AG08395 (cell line): ENCODE measurements at places on chromosomes 6 and 20.

DNA sequence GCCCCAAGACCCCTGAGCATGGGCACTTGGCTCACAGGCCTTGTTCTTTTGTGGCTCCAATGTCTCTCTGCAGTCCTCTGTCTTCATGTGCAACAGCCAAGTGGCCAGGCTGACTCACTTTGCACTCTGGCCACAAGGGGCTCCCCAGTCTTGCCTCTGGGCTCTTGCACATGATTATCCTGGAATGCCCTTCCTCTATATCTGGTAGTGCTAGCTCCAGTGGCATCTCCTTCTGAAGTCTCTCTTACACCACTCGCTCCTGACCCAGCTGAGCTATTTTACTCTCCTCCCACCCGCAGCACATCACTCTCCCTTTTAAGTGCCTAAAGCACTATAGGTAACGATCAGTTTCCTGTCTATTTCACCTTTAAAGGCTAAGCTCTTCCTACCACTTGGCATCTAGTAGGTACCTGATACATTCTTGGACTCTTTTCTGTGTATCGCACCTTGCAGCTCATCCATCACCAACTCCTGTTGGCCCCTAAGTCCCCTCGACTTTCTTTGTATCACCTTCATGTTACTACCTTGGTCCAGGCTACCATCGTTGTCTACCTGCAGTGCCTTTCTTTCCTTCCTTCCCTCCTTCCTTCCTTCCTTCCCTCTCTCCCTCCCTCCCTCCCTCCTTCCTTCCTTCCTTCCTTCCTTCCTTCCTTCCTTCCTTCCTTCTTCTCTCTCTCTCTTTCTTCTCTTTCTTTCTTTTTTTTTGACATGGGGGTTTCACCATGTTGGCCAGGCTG is 211.9 kb upstream of the RNF24 start:
- peak; percentile 71 for DNase-seq

- DNase-seq, result no peak
These were observed 79.4 kb downstream of the SASH1 start for GRCh38 chr6:148422085-148422484.

- no peak for DNase-seq
These were observed 2.3 kb downstream of the BMP6 start for GRCh38 chr6:7727946-7728854.

DNA sequence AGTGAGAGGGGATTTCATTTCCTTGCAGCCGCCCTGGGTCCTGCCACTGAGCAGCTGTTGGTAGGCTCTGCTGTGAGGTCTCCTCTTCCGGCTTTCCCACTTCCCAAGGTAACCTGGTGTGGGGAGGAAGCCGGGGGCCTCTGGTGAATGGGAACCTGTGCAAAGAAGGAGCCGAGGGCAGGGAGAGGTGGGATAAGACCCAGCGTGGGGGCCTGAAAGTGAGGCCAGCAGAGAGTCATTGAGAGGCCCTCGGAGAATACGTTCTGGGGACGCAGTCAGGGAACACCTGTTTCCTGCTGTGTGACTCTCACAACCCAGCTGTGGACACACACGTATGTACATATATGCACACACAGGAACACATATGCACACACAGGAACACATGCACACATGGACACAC is 100.7 kb downstream of the CDH26 start:
- DNase-seq, result no peak

- DNase-seq, result no peak
These were observed 94.3 kb upstream of the BEND3 start for GRCh38 chr6:107209406-107210305.

DNA sequence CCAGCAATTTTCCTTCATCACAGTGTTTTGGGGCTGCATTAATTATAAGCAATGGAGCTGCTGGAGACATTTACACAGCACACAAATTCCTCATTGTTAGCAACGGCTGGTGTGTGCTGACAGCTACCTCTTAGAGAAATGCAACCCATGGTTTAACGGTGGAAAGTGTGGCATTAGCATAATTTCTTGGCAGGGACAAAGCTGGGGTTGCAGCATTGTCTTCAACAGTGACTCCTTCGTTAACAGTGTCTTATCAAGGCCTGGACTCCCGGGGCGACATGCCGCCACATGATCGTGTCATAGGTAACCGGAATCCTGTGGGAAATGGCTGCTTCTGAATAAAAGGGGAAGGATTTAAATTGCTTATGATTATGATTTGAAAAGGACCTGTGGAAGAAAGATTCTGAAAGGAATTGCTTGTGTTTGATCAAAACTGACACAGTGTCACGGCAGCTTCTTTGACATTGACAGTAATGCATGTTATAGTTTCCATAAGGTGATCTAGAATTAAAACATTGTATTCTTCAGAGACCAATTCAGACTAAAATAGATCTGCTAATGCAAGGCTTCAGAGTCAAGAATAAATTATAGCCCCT is 128.0 kb downstream of the UST start:
- no peak for DNase-seq

DNA sequence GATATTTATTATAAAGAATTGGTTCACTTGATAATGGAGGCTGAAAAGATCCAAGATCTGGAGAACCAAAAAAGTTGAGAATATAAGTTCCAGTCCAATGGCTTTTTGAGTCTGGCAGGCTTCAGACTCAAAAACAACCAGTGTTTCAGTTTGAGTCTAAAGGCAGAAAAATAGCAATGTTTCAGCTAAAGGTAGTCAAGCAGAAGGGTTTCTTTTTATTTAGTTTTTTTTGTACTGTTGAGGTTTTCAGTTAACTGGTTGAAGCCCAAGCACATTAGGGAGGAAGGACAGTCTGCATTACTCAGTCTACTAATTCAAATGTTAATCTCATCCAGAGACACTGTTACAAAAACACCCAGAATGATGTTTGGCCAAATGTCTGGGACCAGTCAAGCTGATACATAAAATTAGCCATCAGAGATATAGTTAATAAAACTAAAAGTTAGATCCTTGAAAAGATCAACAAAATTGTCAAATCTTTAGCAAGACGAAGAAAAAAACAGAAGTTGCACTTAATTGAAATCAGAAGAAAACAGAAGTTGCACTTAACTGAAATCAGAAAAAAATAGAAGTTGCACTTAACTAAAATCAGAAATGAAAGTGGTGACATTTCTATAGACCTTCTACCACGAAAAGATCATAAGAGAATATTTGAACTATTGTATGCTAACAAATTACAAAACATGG is 980.3 kb upstream of the FLRT3 start:
- DNase-seq, result no peak

DNA sequence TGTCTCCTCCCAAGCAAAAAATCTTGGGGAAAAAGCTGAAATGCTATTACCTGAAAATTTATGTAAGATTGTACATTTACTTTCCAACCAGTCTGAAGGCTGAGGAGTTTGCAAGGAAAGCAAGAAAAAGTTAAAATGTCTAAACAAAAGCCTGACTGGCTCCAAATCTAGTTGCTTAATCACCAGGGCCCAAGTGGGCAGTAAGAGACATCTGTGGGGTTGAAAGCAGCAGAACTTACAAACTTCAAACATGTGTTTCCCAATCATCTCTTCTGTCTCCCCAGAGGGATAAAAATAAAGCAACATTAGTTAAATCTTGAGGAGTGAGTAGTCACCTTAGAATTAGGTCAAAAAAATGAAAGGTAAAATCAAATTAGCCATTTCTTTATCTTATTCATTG is 98.6 kb downstream of the OGFRL1 start:
- DNase-seq, result peak; percentile 21

- DNase-seq, result no peak
These were observed 101.4 kb upstream of the CEP85L start for GRCh38 chr6:118752803-118753202.

DNA sequence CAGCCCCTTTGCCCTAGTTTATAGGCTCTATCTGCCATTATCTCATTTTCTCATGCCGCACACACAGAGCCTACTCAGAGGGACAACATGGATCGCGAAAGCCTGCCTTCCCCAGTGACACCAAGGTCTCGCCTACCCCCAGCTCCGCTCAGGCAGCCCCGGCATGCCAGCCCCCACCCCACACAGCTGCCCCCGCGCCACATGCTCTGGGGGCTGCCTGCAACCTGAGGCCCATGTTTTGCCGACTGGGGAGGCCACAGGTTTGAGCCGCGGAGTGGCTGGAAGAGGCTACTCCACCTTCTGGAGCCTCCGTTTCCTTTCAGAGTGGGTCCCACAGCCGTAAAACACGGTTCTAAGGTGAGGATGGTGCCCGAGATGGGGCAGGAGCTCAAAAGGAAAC is 102.1 kb downstream of the ASXL1 start:
- no peak for DNase-seq

- no peak for DNase-seq
These were observed 53.5 kb downstream of the TBC1D7 start for GRCh38 chr6:13274707-13275434.

GRCh38 chr6:2375443-2375842 is 130.0 kb upstream of the GMDS start:
- DNase-seq, result no peak

DNA sequence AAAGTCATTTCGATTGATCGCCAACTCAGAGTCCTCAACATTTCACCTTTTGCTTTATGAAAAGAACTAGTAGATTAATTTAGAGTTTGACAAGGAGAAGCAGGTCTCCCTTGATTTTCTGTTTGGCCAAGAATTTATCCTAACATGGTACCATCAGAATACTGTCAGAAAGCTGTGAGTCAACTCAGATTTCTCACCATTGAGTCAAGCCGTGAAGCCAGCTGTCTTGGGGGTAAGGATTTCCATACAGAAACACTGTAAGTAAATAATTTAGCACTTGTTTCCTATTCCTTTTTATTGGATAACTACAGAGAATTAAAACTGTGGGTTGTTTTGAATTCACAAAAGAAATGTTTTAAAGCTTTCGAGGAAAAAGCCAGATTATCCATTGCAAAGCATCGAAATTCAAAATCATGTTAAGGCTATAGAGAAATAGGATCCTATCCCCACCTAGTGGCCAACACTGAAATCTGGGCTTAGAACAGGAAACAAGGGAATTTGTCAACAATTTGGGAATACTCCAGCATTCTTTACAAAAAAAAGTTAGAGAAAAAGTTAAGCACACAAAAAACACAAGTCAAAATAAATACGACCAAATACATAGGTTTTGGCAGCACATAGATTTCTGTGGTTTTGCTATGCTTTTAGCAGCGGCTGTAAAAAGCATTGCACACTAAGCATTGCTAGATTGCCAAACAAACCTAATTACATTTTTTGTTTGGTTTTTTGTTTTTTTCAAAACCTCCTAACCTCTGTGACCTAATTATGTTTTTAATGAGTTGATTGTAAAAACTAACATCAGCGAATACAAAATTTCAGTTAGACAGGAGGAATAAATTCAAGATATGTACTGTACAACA is 44.2 kb downstream of the COL11A2 start:
- DNase-seq, result peak; percentile 74

- DNase-seq, result peak; percentile 72
These were observed 11.7 kb downstream of the PTPRK start for GRCh38 chr6:128508588-128509296.

DNA sequence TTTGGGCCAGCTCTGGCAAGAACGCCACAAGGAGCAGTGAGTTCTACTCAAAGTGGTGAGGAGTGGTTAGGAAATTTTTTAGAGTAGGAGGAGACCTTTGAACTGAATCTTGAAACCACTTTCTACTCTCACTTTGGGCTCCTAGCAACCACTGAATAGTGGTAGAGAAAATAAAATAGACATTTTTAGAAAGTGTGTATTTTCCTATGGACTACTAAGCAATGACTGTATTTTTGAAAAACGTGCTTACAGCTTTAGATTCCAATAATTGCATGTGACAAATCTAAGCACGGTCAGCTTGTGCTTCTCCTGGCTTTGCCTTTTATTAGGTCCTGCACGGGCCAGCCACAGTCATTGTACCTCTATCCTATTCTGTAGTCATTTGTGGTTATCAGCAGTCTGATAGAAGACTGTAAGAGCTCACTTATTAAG is 8.7 kb upstream of the IFNGR1 start:
- DNase-seq, result no peak

DNA sequence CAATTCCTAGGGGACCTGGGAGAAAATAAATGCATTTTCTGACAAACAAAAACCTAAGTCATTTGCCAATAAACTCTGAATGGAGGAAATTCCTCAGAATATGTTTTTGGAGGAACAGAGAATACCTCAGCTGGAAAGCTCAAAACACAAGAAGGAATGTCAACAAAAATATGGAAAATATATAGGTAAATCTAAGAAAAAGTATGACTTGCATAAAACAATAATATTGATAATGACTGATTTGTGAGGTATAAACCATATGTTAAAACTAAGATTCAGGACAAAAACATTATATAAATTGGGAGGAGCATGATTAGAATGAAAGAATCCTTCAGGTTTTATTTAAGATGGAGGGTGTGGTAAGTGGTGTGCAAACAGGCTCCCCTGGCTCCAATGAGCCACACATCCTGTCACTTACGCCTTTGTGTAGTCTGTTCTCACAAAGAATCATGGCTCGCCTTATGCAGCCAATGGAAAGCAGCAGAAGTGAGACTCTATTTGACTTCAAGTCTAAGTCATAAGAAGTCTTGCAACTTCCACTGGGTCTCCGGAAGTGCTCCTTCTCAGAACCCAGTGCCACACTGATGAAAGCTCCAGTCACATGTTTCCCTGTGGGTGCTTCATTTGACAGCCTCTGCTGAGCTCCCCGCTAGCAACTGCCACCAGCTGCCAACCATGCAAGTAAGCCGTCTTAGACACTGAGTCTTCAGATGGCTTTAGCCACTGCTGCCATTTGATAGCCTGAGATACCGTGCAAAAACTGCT is 8.1 kb downstream of the CFAP61 start:
- DNase-seq, result no peak

DNA sequence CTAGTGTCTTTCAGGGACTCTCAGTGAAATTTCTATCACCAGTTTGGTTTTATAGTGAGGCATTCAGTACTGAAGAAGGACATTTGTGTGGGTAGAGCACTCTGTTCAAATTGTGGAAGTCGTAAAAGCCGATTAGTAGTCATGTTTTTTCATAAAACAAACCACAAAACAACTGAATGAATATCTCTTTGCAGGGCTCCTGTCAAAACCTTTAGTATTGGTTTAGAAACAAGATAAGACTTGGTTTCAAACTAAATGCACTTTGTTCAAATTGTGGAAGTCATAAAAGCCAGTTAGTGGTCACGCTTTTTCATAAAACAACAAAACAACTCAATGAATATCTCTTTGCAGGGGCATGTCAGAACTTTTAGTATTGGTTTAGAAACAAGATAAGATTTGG is 23.8 kb downstream of the ADGRF4 start:
- DNase-seq, result no peak

DNA sequence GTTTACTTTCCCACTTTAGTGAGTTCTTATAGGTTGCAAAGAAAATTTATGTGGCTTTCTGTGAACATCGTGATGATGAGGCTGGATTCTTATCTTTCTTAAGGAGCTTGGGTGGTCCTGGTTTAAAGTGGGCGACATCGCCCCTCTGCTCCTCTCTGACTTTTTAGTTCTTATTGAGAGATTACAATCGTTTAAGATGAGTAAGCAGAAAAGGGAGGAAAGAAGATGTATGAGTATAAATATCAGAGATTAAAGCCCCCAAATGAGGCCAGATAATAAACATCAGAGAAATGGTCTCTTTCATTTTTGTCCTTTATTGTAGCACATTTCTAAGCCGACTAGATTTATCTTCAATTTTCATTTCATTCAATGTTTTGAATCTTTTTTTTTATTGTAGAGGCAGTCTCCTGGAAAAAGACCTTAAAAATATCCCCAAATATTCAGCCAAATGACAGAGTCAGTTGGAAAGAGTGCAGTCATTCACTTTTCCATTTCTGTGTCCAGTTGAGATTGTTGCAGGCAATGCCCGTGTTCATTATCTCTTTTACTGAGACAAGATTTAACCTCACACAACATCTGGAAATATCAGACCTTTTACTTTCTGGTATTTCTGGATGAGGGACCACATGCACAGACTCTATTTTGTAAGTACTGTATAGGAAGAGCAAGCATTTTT is 62.0 kb upstream of the PDE7B start:
- DNase-seq, result no peak

- DNase-seq, result peak; percentile 89
These were observed 20.7 kb upstream of the UTRN start for GRCh38 chr6:144264270-144265060.

- DNase-seq, result no peak
These were observed 65.3 kb downstream of the MAP3K5 start for GRCh38 chr6:136726837-136727557.
